ENCODE measurements at places on chromosomes 7 and 10.

DNA sequence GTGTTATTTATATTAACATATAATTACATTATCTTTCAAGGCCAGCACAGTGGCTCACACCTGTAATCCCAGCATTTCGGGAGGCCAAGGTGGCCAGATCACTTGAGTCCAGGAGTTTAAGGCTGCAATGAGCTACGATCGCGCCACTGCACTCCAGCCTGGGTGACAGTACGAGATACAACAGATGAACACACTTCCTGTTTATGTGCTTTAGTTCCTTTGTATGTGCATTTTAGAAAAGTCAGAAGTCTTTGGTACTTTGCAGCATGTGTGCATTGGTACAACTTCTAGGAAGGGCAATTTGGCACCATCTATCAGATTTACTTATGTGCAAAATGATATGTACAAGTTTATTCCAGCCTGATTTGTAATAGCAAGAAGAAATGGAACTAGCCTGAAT lies 13.3 kb downstream of the SLC35G1 start:
- no peak for DNase-seq

DNA sequence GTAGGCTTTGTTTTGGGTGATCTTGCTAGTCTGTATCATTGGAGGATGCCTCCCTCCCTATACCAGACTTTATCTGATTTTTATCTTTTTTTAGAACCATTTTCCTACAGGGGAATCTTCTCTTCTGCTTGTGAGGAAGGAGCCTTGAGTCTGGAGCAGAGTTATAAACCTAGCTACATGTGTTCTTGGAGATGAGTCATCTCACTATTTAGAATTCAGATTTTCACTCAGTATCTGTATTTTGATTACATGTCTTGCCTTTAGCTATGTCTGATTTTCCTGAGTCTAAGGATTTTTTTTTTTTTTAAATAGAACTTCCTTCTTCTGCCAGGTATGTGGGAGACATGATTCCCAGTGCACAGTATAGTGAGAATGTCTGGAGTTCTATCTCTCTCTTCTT lies 211.6 kb upstream of the MBL2 start:
- DNase-seq = no peak

DNA sequence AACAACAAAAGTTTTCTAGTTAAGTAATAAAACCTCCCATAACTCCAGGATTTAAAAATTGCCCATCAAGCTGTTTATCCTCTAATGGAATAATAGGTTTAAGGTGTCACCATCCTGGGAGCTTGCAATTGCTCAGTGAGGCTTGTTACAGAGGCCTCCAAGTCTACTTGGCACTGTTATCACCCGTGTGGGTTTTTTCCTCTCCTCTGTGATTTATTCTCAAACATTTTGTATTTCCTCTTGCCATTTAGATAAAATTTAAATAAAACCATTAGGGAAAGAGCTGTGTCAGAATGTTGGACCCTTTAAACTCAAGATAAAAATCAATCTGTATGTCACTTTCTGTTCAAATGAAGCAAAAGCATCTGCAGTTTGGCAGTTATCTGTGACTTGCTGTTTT lies 202.6 kb downstream of the GALNT17 start:
- no peak for DNase-seq

DNA sequence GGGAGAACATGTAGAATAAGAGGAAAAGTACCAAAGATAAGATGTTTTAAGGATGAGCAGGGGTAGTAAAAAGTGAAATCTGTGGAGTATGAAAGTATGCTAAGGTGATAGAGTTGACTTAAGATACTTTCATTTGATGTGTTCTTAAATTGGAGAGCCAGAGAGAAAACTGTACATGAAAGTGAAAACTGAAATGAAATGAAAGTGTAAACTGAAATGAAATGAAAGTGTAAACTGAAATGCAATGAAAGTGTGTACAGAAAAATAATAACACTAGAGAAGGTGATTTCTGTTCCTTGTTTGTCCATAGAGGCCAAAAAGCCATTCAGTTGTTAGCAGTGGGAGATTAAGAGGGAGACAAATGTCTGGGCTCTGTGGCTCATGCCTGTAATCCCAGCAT lies 17.5 kb downstream of the AHR start:
- DNase-seq = no peak
